ENCODE measurements at places on chromosomes 12 and 14.

DNA sequence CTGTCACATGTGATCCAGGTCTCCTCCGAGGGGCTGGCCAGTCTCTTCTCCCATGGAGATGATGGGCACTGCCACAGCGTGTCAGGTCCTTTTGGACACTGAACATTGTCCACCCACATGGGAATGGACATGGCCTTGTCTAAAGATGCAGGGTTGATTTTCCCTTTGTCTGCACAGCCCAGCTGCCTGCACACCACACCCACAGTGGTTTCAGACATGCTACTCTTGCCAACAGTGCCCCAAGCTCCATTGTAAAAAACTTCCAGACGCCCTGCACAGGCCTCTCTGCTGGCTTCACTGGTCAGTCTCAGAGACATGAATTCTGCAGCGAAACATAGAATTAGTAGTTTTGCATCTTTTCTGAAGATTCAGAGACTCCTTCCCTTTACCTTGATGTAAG lies 18.5 kb downstream of the CD163 start:
- no peak for DNase-seq

DNA sequence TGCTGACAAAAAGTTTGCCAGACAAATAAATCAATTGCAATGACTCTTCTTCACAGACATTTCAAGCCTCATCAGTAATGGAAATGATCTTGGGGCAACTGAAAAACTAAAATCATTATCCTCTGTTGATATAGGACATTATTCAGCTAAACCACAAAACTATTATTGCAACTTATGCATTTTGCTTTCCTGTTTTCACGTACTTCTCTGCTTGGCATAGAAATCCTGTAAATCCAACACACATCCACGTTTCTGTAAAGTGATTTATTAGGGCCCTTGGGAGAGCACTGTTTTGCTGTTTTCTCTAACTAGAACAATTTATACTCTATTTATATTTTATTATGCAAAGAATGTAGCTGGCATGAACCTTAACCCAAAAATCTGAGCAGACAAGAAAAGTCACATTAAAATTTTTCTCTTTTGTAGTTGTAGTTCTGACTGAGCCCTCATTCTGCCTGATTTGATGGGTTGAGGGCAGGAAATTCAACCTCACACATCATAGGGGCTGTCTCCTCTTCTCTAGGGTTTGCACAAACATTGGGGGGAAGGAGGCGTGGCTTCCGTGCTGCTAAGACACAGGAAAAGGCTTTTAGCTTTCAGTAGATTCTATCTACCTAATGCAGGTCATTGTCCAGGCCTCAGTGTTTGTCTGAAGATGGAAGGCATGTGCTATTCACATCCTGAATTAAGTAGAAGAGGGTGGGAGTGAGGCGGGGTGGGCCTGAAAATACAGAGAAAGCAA lies 11.5 kb upstream of the NUP107 start:
- DNase-seq, result peak; percentile 86

- DNase-seq, result no peak
Observed at GRCh38 chr12:49631336-49631907, 8.1 kb downstream of the PRPF40B start.

GRCh38 chr12:9741726-9742125 lies 8.8 kb upstream of the CLECL1 start:
- DNase-seq, result peak; percentile 75

DNA sequence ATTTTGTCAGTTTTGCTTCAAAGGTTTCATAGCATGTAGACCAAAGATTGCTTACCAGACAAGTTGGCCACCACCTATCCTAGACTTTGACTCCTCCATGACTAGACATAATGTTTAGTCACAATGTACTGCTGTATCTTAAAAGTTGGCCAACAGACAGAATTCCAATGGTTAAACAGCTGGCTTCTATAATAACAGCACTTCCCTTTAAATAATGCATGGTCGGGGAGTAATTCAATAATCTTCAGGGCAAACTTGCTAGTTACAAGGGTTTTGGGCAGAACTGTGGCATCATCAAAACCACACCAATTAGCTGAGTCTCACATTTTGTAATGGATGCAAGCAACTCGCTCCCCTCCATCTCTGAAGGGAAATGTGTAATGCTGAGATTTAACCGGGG lies 56.9 kb downstream of the IGF1 start:
- DNase-seq, result no peak

GRCh38 chr12:57133013-57133569 lies 4.8 kb downstream of the LRP1 start:
- no peak for DNase-seq

DNA sequence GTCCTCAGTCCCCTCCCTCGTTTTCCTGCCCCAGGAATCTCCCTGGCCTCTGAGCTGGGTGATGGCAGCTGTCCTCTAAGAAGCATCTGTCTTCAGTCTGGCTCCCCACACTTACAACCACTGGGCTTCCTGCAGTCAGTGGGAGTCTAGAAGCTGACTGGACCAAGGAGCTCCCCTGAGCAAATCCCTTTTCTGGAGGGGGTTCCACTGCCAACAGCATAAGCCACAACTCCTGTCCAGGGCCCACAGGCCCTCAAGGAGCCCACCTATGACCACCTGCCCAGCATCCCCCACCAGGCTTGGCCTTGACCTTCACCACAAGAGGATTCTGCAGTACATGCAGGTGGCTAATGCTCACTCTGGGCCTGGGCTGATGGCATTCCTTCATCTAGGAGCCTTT lies 4.1 kb downstream of the RDH16 start:
- no peak for DNase-seq

DNA sequence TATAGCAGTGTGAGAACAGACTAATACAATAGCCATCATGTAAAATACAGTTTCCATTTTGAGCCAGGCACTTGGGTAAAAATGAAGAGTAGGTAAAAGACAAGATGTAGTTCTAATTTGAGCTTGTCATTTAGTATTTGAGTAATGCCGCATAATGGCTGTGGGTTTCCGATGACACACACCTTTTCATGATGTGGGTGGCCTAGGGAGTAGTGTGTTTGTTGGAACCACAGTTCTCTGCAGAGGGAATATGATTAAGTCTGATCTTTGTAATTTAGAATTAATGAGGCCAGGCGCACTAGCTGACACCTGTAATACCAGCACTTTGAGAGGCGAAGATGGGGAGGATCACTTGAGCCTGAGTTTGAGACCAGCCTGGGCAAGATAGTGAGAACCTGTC lies 61.8 kb downstream of the RCOR1 start:
- DNase-seq, result no peak

DNA sequence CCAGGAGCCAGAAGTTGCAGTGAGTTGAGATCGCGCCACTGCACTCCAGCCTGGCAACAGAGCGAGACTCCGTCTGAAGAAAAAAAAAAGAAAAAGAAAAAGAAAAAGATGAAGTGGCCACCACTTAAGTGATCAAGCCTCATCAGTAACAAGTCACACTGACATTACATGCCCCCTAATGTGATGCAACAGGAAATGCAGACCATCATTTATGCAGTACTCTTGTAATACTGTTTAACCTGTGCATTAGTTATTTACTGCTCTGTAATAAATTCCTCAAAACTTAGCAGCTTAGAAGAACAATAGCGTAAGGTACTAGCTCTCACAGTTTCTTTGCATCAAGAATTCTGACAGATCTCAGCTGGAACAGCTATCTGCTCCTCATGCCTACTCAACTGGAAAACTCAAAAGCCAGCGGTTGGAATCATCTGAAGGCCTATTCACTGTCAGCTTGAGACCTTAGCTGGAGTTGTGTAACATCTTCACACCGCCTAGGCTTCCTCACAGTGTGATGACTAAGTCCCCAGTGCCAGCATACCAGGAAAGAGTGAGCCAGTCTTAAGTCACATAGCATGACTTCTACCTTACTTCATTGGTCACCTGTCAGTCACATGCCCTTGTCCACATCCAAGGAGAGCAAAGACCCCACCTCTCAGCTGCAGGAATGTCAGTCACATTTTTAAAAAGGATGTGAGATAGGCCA lies 31.5 kb downstream of the EPS8 start:
- no peak for DNase-seq
